ENCODE measurements at places on chromosomes 4 and X. TPM values are rescaled to one million over a fixed set of nuclear protein-coding genes. Genes with fewer than 3 reads are reported as not detected.

Gene SPANXN3
- not detected for polyA plus RNA-seq

Gene ADRA2C
- 0.36 TPM for polyA plus RNA-seq

DNA sequence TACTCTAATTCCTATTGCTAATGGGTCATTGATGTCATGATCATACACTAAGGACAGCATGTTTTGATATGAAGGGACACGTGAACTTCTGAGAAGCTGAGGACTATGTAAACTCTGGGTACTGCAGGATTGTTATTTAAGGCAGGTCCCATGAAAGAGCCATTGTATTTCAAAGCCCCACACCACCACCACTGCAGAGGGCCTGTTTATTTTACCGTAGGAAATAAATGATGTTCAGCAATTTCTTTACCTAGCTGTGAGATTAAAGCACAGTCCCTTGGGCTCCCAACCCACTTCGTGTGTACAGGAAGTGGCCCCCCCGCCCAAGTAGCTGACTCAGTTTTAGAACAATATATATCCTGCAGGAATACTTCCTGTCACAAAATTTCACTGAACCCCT lies 89.8 kb upstream of the ACSL4 start:
- H3K27ac ChIP-seq = no peak overlapping the region
- H3K36me3 ChIP-seq = no peaks in the 10 kb centered on the region
- H3K4me3 ChIP-seq = no peak overlapping the region
- H3K4me1 ChIP-seq = no peaks in the 10 kb centered on the region
- no peak for DNase-seq
- peaks cover 8% of the 10 kb centered on the region for H3K27me3 ChIP-seq

DNA sequence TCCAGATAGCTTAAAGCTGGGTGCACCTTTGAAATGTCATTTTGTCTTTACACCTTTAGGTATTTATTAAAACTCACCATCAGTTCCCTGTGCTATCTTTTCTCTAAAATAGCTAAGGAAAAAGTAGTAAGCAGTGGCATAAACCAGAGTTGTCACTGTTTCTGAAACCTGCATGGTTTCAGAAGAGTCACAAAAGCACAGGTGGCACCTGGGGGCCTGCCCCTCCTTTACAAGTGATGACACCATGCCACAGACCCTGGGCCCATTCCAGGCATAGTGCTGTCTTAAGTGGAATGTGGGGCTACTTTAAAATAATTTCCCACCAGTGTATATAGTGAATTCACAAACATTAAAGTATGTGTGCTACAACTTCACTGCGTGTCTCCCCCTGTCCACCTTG lies 47.8 kb downstream of the DCUN1D4 start:
- H3K36me3 ChIP-seq = peaks cover 54% of the 10 kb centered on the region
- no peaks in the 10 kb centered on the region for H3K4me1 ChIP-seq
- DNase-seq = no peak

Gene MTM1
- 2.7 TPM for polyA plus RNA-seq
